SW480 (cell line): ENCODE measurements at places on chromosomes 5 and 9.
A peak's percentile ranks its signal among the peaks of the same experiment; 100 is the strongest.

DNA sequence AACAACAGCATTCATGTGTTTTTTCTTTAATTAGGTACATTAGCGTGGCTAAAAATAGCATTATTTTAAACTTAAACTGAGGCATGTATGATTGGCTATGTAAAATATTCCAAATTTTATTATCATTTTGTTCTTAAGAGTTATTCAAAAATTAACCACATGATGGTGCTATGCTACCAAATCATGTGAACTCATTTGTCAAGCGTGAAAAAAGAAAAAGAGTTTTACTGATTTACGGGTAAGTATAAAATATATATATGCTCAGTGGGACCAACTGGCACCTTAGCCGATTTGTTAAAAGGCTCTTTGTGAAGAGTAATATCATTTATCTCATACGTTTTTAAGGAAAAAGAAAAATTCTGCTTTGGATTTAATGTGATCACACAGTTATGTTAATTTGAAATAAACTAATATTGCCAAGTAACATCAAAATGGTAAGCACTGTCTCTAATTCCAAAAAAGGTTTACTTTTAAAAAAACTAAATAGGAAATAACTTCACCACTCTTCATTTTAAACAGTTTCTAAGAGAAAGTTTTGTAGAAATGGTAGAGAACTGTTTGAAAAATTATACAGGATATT is 1042.3 kb downstream of the CDH12 start:
- DNase-seq = peak; percentile 38

DNA sequence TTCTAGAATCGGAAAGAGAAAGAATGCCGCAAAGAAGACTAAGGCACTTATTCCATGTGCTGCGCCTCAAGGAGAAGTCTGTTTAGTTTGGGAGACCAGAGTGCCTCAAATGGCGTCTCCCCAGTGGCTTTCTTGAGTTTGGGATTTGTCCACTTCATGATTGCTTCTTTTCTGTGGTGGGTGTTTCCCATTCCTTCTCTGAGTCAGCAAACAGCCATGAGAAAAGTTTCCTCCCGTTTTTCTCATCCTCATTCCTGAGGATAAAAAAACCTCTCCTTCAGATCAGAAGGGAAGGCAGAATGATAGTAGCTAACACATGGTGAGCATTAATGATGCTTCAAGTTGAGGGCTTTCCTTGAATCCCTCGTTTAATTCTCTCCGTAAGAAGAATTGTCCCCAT is 275.9 kb upstream of the WWC1 start:
- DNase-seq = no peak

GRCh38 chr5:72378639-72379289 is 58.6 kb downstream of the PTCD2 start:
- peak; percentile 5 for DNase-seq

DNA sequence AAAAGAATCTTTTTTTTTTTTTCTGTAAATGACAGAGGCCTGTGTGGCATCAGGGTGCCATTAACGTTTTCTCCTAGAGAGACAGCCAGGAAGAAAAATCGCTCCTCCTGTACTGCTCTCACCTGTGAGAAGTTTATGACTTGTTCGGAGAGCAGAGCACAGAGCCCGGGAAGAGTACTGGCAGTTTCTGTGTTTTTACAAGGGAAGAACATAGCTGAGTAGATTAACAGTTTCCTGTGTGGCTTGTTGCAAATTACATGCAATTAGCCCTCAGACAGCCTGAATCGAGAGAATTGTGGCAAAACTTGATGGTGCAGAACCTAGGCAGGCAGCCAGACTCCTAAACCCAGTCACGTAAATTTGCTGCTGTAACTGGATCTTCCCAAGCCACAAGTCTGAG is 32.1 kb downstream of the PRKACG start:
- no peak for DNase-seq

DNA sequence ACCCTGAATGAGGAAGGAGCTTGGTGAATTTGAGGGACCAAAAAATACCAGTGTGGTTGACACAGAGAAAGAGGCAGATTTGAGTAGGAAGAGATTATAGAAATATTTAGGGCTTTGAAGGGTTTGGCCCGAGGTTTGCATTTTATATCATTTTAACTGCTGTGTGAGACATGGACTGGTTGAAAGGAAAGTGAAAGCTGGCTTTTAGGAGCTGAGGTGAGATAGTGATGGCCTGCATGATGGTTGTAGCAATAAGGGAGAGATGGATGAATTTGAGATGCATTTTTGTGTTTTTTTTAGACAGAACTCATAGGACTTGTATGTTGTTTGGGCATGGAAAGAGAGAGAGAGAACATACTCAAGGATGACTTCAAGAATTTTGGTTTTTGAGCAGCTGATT is 21.7 kb downstream of the FER start:
- no peak for DNase-seq

DNA sequence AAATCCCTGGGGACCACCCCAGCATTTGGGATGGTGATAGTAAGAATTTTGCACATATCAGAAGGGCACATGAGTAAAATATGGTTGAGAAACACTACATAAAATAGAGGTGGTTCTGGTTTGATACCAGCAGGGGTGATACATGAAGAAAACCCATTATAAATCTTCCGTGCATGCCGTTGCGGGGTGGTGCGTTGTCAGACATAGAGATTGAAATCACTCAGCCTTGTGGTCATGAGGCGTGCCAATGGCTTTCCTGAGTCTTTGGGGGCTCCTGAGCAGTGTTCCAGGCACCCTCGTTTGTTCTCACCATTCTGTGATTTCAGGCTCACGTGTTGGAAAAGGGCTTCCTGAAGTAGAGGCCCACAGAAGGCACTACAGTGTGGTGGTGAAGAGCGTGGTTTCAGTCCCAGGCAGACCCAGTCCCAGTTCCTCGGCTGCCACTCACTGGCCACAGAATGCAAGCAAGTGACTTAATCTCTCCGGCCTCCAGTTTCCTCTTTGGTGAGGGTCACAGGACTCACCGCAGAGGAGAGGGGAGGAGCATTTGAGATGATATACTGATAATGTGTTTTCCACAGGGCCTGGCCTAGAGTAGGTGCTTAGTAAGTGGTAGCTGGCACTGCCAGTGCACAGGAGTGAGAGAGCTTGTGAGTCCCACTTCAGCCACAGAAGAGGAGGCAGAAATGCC is 20.5 kb upstream of the GLRX start:
- peak; percentile 63 for DNase-seq

- no peak for DNase-seq
Measured at GRCh38 chr9:124348363-124348762, 66.9 kb downstream of the PSMB7 start.

GRCh38 chr5:74179701-74180100 is 460.8 kb downstream of the ENC1 start:
- no peak for DNase-seq

DNA sequence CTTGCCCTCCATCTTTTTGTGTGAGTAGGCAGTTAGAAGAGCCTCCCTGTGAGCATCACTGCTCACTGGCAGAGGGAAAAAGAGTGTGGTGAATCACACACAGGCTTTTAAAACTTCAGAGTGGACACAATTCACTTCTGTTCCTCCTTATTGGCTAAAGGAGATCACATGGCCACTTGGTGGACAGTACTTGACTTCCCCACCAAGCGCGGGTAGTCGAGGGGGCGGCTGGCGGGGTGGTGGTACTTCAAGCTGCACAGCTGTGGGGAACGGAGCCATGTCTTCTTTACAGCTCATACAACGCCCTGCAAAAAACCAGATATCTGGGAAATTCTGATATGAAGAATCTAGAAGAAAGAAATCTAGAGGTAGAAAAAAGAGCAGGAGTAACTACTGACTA is 95.4 kb downstream of the PAM start:
- no peak for DNase-seq

GRCh38 chr9:249025-249424 is 34.4 kb downstream of the DOCK8 start:
- DNase-seq = peak; percentile 12

DNA sequence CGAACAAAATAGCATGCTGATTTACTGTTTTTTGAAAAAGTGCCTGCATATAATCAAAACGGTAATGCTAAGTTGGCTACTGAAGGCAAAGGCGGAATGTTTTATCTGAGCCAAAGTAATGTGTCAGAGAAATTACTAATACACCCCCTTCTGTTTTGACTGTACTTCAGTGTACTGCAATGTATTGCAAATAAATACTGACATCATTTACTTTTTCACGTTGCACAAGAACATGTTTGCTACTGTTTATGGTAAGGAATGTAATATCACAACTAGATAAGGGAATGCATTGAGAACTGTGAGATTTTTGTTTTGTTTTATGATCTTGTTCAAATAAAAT is 813 bp upstream of the AGTPBP1 start:
- peak; percentile 65 for DNase-seq

DNA sequence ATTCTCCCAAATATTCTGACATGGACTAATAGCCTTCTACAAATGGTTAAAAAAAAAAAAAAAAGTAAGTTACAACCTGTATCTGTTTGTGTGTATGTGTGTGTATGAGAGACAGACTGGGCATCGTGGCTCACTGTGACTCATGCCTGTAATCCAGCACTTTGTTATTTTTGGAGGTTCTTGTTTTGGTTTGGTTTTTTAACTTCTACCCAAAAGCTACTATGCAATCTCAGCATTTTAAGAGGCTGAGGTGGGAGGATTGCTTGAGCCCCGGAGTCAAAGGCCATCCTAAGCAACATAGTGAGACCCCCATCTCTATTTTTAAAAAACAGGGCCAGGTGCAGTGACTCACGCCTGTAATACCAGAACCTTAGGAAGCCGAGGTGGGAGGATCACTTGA is 17.6 kb upstream of the HAVCR1 start:
- DNase-seq = peak; percentile 23

GRCh38 chr5:42912184-42912798 is 100.6 kb upstream of the SELENOP start:
- peak; percentile 30 for DNase-seq

DNA sequence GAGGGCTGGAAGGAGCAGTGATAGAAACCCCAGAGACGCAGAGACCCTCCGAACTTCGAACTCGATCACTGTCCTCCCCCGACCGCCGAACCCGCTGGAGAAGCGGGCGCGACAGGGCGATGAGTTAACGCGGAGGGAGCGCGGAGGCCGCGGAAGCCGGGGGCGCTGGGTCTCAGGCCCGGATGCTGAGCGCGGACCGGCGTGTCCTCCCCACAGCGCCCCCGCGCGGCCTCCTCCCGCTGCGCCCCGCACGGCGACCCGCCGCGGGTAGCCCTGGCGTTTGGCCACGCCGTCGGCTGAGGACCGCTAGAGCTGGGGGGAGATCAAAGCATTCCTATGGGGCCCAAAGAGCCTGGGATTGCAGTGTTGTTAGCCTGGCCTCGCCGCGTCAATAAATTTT is 7.7 kb upstream of the DMRT2 start:
- no peak for DNase-seq

DNA sequence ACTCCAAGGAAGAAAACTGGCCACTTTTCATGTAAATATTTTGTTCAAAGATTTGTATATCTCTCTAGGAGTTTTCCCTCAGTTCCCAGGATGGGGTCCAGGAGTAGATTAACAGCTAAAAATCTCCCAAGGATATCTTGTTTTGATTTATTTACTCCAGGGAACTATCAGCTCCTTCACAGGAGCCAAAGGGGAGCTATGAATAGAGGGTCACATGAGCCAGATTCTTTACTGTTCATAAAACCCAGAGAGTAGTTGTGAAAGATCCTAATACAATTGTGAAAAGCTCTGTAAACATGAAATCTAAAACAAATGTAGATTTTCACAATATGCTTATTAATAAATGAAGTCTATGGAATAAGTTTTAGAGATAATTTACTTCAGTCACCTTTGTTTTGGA is 16.9 kb downstream of the DIMT1 start:
- no peak for DNase-seq

- peak; percentile 72 for DNase-seq
Measured at GRCh38 chr9:128724744-128725211, 851 bp upstream of the ZDHHC12 start.
